ENCODE measurements at places on chromosomes 5 and 9. TPM values are rescaled to one million over a fixed set of nuclear protein-coding genes. Genes with fewer than 3 reads are reported as not detected.

The CAMK4 gene
- 5.2 TPM for total RNA-seq

The MEIKIN gene
- not detected for total RNA-seq

The FKTN gene
- total RNA-seq, result 5.4 TPM

The SREK1IP1 gene
- 7.0 TPM for total RNA-seq

DNA sequence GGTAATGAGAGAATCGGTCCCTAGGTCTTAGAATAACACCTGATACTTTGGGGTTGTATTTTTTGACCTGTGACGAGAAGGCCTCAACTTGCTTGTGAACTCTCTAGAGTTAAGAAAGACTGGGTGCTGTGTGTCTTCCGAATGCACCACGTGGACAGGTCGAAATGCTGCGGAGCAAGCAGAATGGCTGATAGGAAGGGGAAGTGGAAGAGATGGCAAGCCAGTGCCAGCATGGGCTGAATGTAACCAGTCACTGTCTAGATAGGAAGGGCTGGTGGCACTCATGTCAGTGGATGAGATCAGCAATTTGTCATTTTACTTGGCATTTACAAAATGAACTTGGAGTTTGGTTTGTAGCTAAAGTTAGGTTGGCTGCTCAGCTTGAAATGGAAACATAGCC lies 5.6 kb downstream of the OTULINL start:
- H3K36me3 ChIP-seq, result no peaks in the 10 kb centered on the region
- H3K27ac ChIP-seq, result no peak overlapping the region
- H3K4me1 ChIP-seq, result peaks cover 45% of the 10 kb centered on the region
- no peak overlapping the region for H3K4me3 ChIP-seq
- no peaks in the 10 kb centered on the region for H3K27me3 ChIP-seq
- no peak for DNase-seq

DNA sequence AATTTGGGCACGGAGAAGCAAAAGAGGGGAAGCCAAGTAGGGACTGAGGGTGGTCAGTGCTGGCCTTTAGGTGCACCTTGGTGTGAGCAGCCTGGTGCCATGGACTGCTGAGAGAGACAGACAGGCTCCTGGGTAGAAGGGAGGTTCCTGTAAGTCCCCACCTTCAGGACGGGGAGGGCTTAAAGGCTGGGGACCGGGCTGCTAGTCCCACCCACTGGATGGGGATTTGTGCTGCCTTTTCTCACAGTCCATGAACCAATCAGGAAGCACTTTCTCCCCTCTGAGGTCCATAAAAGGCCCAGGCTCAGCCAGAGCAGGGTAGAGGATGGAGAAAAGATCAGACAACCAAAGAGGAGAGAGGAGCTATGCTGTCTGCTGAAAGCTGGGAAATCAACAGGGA lies 15.2 kb downstream of the CDC25C start:
- H3K4me1 ChIP-seq, result no peaks in the 10 kb centered on the region
- H3K36me3 ChIP-seq, result no peaks in the 10 kb centered on the region
- H3K27ac ChIP-seq, result no peak overlapping the region
- H3K27me3 ChIP-seq, result no peaks in the 10 kb centered on the region
- no peak for DNase-seq
- H3K4me3 ChIP-seq, result no peak overlapping the region

DNA sequence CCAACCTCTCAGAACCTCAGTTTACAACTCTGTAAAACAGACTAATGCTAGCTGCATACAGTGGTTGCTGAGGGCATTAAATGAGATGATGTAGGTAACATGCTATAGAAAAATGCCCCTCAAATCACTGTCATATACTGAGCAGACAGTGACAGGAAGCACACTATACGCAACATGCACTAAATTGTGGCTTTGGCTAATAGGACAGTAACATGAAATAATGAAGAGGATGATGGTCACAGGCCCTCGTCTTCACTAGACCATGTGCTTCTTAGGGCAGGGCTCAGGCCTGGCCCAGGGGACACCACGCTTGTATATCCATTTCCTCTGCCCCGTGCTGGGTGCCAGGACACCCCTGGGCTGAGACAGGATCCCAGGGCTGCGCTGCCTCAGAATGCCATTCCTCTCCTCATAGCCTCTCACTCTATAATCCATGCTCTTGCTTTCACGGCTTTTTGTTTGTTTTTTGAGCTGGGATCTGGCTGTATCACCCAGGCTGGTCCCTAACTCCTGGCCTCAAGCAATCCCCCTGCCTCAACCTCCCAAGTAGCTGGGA lies 18.9 kb downstream of the CSF1R start:
- H3K27me3 ChIP-seq, result no peaks in the 10 kb centered on the region
- no peaks in the 10 kb centered on the region for H3K4me1 ChIP-seq
- DNase-seq, result peak; percentile 22
- no peak overlapping the region for H3K4me3 ChIP-seq
- no peak overlapping the region for H3K27ac ChIP-seq
- H3K36me3 ChIP-seq, result no peaks in the 10 kb centered on the region

- H3K27me3 ChIP-seq, result no peaks in the 10 kb centered on the region
- DNase-seq, result no peak
- no peak overlapping the region for H3K27ac ChIP-seq
- H3K36me3 ChIP-seq, result peaks cover 68% of the 10 kb centered on the region
- H3K4me3 ChIP-seq, result no peak overlapping the region
Measured at GRCh38 chr9:76181781-76182180, 212.4 kb downstream of the RFK start.

- no peak for DNase-seq
- no peak overlapping the region for H3K27ac ChIP-seq
- no peak overlapping the region for H3K4me3 ChIP-seq
- no peaks in the 10 kb centered on the region for H3K4me1 ChIP-seq
- no peaks in the 10 kb centered on the region for H3K27me3 ChIP-seq
- peaks cover 43% of the 10 kb centered on the region for H3K36me3 ChIP-seq
Measured at GRCh38 chr9:33110686-33111085, 34.2 kb upstream of the SMU1 start.

- no peak for DNase-seq
- no peaks in the 10 kb centered on the region for H3K36me3 ChIP-seq
- H3K27ac ChIP-seq, result no peak overlapping the region
- no peaks in the 10 kb centered on the region for H3K4me1 ChIP-seq
Measured at GRCh38 chr9:89811356-89811755, 206.5 kb downstream of the GADD45G start.

GRCh38 chr5:147822686-147823491 lies 8.6 kb downstream of the SPINK1 start:
- H3K4me3 ChIP-seq, result no peak overlapping the region
- no peak overlapping the region for H3K27ac ChIP-seq
- DNase-seq, result no peak
- no peaks in the 10 kb centered on the region for H3K4me1 ChIP-seq
- H3K36me3 ChIP-seq, result no peaks in the 10 kb centered on the region
- no peaks in the 10 kb centered on the region for H3K27me3 ChIP-seq

DNA sequence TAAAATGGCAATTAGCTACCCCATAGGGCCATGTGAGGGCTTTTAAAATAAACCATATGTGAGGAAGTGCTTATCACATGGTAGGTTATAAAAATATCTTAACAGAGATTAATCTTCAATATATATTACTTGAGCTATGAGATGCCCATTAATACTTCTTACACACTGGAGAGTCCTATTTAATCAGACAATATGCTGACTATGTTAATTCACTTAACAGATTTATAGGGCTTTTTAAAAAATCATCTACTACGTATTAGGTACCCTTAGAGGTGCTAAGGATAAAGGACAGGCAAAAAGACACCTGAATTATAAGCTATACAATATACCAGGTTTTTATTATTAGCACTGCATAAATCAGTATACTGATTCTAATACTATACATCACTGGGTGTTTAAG lies 102.6 kb downstream of the STRBP start:
- no peak overlapping the region for H3K27ac ChIP-seq
- H3K27me3 ChIP-seq, result no peaks in the 10 kb centered on the region
- no peaks in the 10 kb centered on the region for H3K36me3 ChIP-seq
- no peak overlapping the region for H3K4me3 ChIP-seq

GRCh38 chr9:16515207-16515606 lies 355.3 kb downstream of the BNC2 start:
- no peak overlapping the region for H3K4me3 ChIP-seq
- DNase-seq, result no peak
- H3K4me1 ChIP-seq, result no peaks in the 10 kb centered on the region
- no peak overlapping the region for H3K27ac ChIP-seq
- no peaks in the 10 kb centered on the region for H3K36me3 ChIP-seq
- no peaks in the 10 kb centered on the region for H3K27me3 ChIP-seq

DNA sequence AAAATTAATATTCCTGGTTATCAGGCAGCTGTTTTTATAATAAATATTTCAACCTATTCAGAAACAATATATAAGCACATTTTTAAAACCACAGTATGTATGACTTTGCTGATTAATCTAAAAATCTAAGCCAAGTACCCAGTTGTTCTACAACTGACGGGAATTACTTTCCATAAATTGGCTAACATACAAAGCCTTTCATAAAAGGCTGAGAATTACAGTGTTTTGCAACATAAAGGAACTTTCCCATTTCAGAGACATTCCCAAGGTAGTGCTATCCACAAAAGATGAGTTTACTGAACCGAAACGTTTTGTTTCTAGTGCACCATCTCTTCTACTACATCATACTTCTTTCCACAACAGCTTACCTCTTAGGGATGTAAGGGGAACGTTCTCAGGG lies 7.2 kb downstream of the RNF145 start:
- H3K4me3 ChIP-seq, result no peak overlapping the region
- no peak overlapping the region for H3K27ac ChIP-seq
- H3K36me3 ChIP-seq, result no peaks in the 10 kb centered on the region
- peaks cover 6% of the 10 kb centered on the region for H3K4me1 ChIP-seq
- DNase-seq, result no peak

DNA sequence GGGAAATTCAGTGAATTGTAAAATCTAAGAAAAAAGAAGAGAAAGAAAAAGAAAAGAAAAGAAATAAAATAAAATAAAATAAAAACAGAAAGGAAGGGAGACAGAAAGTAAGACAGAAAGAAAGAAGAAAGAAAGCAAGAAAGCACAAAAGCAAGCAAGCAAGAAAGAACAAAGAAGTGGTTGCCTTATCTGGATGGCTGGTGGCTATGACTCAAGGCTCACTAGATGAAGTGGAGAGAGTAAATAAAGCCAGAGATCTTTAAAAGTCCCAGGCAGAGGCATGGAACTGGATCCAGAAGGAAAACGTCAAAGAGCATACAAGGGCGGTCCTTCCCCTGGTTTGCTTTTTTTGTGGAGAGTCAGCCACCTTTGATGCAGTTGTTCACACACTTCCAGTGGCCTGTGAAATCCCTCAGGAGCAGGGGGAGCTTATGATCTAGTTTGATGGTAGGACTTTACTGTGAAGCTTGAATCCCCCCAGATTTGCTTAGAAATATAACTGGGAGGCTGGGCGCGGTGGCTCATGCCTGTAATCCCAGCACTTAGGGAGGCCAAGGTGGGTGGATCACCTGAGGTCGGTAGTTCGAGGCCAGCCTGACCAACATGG lies 176.7 kb upstream of the HMHB1 start:
- no peaks in the 10 kb centered on the region for H3K4me1 ChIP-seq
- H3K4me3 ChIP-seq, result no peak overlapping the region
- no peaks in the 10 kb centered on the region for H3K36me3 ChIP-seq
- no peak for DNase-seq
- H3K27me3 ChIP-seq, result no peaks in the 10 kb centered on the region
- H3K27ac ChIP-seq, result no peak overlapping the region

GRCh38 chr9:112898872-112899311 lies 8.2 kb upstream of the SLC46A2 start:
- no peak for DNase-seq
- H3K27ac ChIP-seq, result no peak overlapping the region
- no peaks in the 10 kb centered on the region for H3K36me3 ChIP-seq
- no peak overlapping the region for H3K4me3 ChIP-seq
- no peaks in the 10 kb centered on the region for H3K27me3 ChIP-seq
- no peaks in the 10 kb centered on the region for H3K4me1 ChIP-seq

- H3K4me1 ChIP-seq, result no peaks in the 10 kb centered on the region
- H3K27me3 ChIP-seq, result no peaks in the 10 kb centered on the region
- no peaks in the 10 kb centered on the region for H3K36me3 ChIP-seq
- no peak overlapping the region for H3K27ac ChIP-seq
- no peak for DNase-seq
Measured at GRCh38 chr5:55853818-55854217, 2.7 kb downstream of the IL31RA start.

DNA sequence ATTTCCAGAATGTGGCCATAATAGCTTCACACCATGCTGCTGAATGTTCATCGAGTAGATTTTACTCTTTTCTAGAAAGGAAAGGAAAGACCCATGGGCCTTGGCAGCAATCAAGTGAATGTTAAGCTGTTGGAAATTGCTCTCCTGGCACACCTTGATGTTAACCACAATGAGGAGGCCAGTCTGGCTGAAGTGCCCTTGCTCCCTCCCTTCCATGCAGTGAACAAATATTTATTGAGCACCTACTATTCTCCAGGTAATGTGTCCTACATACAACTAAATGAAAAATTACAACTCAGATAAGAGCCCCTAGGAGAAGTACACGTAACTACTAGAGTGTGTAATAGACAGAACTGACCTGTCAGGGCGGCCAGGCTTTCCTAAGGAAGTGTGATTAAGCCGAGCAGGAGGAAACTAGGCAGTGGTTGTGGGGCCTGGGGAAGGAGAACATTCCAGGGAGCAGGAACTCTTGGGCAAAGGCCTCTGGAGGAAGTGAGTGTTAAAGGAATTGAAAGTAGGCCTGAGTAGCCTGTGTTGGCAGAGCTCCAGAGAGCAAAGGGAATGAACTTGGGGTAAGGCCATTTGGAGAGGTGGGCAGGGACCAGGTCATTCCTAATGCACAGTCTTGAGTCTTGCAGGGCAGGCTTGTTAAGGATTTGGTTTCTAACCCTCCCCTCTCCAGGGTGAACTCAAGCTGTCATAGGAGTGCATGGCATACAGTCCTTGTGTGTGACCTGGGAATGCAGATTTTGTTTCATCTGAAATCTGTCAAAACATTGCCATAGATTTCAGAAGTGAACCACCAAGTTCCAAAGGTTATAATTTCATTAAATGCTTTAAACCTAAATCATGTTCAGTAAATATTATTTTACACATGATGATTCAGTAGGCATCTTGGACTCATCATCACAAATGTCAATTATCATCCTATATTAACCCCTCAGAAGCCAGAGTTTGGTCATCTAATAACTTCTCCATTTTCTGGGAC lies 9.0 kb upstream of the ZSWIM6 start:
- peak; percentile 79 for DNase-seq
- H3K27me3 ChIP-seq, result no peaks in the 10 kb centered on the region
- H3K4me1 ChIP-seq, result no peaks in the 10 kb centered on the region
- H3K36me3 ChIP-seq, result no peaks in the 10 kb centered on the region
- H3K4me3 ChIP-seq, result no peak overlapping the region

GRCh38 chr9:134376386-134377142 lies 50.3 kb downstream of the RXRA start:
- peaks cover 99% of the 10 kb centered on the region for H3K4me1 ChIP-seq
- H3K4me3 ChIP-seq, result no peak overlapping the region
- no peaks in the 10 kb centered on the region for H3K36me3 ChIP-seq

DNA sequence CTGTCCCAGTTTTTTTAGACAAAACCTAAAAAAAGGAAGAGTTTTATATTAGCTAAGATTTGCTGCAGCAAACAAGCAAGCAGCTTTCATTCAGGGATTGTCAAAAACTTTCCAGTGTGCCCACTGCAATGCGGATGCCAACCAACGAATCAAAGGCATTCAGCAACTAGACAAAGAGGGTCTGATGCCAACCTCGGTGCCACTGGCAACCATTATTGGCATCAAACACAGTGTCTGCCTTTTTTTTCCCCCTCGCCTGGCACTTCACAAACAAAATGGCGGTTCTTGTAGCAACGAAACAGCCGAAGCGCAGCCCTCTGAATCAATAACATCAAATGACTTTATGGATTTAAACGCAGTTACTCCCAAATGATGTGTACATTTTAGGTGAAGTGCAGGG lies 10.4 kb downstream of the NFIB start:
- H3K4me1 ChIP-seq, result peaks cover 3% of the 10 kb centered on the region
- H3K27ac ChIP-seq, result no peak overlapping the region
- no peak for DNase-seq
- H3K4me3 ChIP-seq, result no peak overlapping the region
- H3K27me3 ChIP-seq, result no peaks in the 10 kb centered on the region
